CD4-positive, alpha-beta T cell treated with Interferon gamma for 1 hour (primary cell): ENCODE measurements at places on chromosomes 2 and 18.

DNA sequence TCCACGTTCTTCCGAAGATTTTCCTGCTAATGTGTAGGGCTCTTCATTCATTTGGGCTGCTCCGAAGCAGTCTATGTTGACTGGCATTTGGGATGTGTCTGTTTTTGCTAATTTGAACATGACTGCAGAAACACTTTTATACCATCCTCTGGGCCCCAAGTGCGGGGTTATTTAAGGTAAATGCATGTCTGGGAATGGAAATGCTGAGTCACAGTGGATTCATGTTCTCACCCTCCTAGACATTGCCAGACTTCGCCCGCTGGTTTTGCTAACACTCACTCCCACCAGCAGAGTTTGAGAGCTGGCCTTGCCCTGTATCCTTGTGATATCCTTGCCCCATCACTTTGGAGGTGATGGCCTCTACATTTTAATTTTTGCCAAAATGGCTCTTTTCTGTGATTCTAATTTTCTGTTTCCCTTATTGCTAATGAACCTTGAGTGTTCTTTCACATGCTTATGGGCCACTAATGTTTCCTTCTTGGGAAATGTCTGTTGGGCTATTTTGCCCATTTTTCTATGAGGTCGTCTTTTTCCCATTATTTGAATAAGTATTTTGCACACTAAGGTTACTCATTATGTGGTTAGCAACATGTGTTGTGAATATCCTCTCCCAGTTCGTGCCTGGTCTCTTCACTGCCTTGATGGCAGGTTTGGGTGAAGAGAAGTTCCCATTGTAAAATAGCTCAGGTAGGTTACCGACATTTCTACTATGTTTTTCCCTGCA lies 204.1 kb downstream of the GLI2 start:
- DNase-seq = no peak

- DNase-seq = no peak
These were observed 24.2 kb downstream of the SNORC start for GRCh38 chr2:232894251-232894650.

- no peak for DNase-seq
These were observed 30.0 kb upstream of the OTOF start for GRCh38 chr2:26507932-26508331.

DNA sequence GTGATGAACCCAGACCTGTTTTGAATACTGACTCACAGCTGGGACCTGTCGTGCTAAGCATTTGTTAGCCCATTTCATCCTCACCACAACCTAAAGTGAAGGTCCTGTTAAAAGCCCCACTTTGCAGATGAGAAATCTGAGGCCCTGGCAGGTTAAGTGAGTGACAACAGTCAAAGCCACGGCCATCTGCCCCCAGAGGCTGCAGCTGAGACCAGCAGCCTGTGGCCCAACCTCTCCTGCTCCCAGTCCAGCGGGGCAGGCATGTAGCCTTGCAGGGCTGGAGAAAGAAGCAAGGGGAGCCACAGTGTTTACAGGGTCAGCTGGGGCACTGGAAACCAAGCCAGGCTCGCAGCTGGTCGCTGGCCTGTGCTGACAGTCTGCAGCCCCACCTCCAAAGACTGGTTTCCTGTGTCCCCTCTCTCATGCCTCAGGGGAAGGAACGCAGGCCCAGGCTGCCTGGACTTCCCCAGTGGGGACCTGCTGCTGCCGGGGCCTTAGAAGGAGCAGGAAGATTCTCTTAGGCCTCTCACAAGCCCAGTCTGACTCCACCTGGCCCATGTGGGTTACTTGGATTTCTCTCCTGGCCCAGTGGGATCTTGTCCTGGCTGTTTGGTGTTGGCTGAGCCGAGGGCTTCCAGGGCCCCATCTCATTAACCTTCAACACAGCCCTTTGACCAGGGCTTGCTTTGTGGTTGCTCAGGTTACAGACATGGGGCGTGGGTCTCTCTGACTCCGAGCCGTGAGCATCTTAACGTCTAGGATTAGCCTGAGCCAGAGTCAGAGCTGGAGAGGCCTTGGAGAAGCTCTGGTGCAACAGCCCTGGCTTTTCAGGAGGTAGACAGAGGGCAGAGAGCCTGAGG lies 1.7 kb downstream of the INPP5D start:
- peak; percentile 24 for DNase-seq

DNA sequence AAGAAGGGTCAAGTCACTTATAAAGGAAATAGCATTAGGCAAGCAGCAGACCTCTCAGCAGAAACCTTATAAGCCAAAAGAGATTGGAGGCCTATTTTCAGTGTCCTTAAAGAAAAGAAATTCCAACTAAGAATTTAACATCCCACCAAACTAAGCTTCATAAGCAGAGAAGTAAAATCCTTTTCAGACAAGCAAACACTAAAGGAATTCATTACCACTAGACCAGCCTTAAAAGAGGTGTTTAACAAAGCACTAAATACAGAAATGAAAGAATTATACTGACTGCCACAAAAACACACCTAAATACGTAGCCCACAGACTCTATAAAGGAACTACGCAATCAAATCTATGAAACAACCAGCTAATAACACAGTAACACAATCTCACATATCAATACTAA lies 160.4 kb downstream of the EXOC6B start:
- DNase-seq = no peak

DNA sequence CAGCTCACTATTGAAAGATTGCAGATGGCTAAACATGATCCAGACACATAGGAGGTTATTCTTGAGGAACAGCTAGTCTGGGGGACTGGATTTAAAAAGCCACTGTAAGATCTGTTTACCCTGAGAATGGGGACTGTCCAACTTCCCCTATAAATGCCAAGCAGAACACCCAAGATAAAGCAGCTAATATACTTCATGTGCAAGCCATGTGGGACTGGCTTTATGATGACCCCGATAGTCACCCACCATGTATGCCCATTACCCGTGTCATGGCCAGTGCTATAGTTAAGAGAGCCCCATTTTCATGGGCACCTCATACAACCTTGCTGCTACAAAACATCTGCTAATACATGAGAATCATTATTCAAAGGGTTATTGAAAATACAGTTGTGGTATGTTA lies 16.0 kb downstream of the YPEL5 start:
- DNase-seq = no peak

- no peak for DNase-seq
These were observed 104.7 kb upstream of the OTOS start for GRCh38 chr2:240245184-240245583.

DNA sequence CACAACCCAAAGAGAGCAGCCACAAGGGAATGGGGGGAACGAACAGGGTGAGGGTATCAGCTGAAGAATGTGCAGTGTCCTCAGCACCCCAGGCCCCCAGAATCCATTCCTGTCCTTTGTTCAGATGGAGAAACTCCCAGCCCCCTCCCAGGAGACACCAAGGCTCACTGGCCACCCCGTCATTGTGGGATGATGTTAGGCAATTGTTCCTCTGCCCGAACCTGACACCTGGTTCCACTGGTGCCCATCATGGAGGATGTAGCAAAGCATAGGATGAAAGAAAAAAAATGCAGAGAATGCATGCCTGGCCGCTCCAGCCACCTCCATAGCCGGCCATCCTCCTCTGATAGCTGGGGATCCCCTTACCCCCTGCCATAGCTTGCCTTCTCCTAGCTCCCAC lies 197.3 kb upstream of the TWIST2 start:
- no peak for DNase-seq

GRCh38 chr2:25590921-25591505 lies 82.4 kb downstream of the DTNB start:
- no peak for DNase-seq

GRCh38 chr2:161873707-161874106 lies 200.3 kb downstream of the DPP4 start:
- no peak for DNase-seq

- DNase-seq = no peak
These were observed 141.4 kb downstream of the SCG2 start for GRCh38 chr2:223460774-223461211.

- DNase-seq = no peak
These were observed 443.5 kb downstream of the XIRP2 start for GRCh38 chr2:167331636-167332232.

DNA sequence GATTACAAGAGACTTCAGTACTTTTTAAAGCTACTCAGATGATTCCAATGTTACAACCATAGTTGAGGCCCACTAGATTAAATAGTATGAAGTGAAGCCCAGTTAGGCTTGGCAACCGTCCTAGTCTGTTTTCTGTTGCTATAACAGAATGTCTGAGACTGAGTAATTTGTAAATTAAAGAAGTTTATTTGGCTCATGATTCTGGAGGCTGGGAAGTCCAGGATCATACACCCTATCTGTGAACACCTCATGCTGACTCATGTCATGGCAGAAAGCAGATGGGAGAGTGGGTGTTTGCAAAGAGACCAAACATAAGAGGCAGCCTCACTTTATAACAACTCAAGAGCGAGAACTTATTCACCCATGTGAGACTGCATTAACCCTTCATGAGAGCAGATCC lies 63.1 kb downstream of the CCDC150 start:
- no peak for DNase-seq

DNA sequence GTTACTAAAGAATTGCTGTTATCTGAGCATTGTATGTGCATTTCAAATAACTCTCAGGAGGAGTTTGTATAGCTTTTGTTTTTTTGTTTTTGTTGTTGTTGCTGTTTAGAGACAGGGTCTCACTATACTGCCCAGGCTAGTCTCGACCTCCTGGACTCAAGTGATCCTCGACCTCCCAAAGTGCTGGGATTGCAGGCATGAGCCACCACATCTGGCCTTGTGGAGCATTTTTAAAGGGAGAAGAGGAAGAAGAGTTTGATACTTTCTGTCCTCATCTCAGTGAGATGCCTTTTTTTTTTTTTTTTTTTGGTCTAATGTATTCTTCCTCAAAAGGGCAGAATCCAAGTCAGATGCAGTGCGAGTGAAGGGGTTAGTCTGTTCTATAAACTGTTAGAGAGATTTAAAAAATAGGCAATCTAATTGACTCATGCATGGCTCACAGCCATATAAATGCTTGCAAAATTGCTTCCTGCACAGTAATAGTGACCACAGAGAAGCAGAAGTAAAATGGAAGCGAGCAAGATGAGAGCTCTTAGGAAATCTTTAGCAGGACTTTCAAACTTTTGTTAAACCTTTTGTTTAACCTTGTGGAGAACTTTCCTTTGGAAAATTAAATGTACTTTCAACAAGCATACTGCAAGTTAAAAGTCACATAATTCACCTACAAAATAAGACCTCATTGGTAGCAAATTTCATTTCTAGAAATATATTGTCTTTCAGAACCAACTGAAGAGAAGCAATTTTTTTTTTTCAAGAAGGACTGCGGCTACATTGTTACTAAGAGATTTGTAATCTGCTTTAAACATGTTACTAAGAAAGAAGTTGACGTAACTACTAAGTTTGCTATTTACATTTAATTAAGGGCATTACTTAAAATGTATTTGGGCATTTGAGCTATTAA lies 52.3 kb upstream of the ROCK1 start:
- peak; percentile 20 for DNase-seq

DNA sequence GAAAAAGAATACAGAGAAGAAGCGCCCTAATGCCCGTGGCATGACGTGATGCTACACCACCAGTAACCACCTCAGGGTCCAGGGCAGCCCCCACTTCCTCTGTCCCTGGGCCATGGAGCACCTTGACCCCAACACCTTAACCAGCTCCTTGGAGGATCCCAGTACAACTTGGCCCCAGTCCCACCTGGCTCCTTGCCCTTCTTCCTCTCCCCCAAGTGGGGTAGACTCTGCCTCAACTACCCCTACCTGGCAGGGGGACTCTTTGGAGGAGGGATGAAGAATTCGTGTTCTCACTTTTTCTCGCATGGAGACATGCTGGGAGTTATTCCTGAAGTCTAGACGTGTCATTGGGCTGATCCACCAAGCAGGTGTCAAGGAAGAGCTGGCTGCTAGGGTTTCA lies 18.9 kb downstream of the TRABD2A start:
- no peak for DNase-seq

GRCh38 chr18:23933407-23933806 lies 81.1 kb upstream of the TTC39C start:
- DNase-seq = no peak

GRCh38 chr2:69605284-69605683 lies 38.3 kb downstream of the AAK1 start:
- DNase-seq = no peak

DNA sequence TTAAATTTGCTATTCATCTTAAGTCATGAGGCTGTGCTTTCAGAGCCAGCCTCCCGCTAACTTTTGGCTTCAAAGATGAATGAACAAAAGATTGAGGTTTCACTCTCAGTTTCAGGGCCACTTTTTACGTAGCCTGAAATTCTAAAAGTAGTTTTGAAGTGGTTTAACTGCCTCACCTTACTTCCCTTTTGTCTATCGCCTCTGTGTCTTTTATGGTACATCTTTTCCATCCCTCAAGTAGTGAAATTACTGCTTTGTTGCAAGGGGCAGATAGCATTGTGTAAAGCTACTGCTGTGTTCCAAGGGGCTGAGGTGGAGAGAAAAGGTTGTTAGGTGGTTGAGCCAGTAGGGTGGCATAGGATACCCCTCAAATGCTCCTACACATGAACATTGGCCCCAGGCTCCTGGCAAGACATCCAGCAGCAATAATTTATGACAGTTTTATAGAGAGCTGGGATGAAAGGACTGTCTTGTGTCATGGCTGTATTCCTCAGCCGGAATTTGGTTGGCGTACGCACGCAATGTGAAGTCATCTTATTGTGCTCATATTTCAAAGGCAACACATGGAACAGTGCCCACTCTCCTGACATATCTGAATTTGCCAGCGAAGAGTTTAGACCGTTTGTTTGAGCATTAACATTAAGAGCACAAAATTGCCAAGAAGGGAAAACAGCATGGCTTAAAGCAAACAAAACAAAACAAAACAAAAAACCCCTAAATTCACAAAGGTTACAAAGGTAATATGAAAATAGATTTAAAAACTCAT lies 32.2 kb downstream of the QPCT start:
- DNase-seq = no peak

- no peak for DNase-seq
These were observed 239.6 kb downstream of the TDRD15 start for GRCh38 chr2:21363364-21363763.

DNA sequence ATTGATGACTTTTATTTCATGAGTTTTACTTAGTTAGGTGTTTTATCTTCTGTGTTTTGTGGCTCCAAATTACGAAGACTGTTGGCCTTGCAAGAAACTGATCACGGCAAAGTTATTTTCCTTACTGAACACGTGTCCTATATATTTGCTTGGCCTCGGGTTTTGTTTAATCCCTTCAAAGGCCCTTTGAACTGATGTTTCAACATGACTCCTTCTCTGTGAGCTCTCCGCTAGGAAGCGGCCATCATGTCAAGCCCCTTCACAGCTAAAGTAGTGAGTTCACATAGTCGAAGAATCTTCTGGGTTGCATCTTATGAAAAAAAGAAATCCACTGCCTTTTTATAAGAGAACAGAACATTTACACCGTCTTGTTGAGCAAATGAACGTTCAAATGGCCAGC lies 159.3 kb downstream of the GBX2 start:
- DNase-seq = no peak

DNA sequence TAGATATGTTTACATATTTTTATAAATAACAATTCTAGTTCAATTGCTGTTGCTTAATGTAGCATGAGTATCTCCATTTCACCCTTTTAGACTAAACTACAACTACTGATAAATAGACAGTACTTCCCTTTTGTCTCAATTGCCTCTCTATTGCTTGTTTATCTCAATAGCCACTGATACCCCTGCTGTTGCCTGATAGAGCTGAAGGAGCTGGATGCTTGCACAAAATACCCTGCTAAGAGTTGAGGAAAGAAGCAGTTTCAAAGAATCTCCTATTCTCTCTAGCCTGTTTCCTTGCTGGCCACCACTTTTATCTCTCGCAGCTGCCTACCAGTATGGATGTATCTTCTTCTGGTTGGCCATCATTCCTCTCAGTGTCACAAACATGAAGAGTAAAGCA lies 16.9 kb upstream of the ZNF804A start:
- DNase-seq = no peak

- DNase-seq = no peak
These were observed 51.8 kb downstream of the MYO1B start for GRCh38 chr2:191297033-191297432.

- no peak for DNase-seq
These were observed 172.7 kb downstream of the HRH4 start for GRCh38 chr18:24633121-24633520.
